Spinal cord (tissue), 10 donors: ENCODE measurements at places on chromosomes 6 and 20. TPM values are rescaled to one million over a fixed set of nuclear protein-coding genes. Genes with fewer than 3 reads are reported as not detected.

The RFX6 gene
- total RNA-seq: not detected

The RXRB gene
- total RNA-seq: 19.2 TPM

The CFAP61 gene
- 4.0 TPM for total RNA-seq

The STX11 gene
- total RNA-seq: 0.94 TPM

The PHACTR1 gene
- 18.1 TPM for total RNA-seq

The ID4 gene
- 109 TPM for total RNA-seq

The SLC17A3 gene
- total RNA-seq: not detected

The FERMT1 gene
- 5.4 TPM for total RNA-seq

The BMP5 gene
- 11.1 TPM for total RNA-seq

The PLCB1 gene
- total RNA-seq: 98.3 TPM

The EFCAB8 gene
- total RNA-seq: 0.10 TPM

The CTNNBL1 gene
- 27.7 TPM for total RNA-seq

The HUS1B gene
- 0.99 TPM for total RNA-seq

The ANGPT4 gene
- 0.30 TPM for total RNA-seq

The ULBP2 gene
- total RNA-seq: 0.55 TPM

The TTK gene
- 14.0 TPM for total RNA-seq

The HLA-DQA1 gene
- 0.99 TPM for total RNA-seq

The PKHD1 gene
- 0.10 TPM for total RNA-seq

The OXT gene
- total RNA-seq: 0.33 TPM

The BTBD9 gene
- 38.6 TPM for total RNA-seq

The UBD gene
- 0.94 TPM for total RNA-seq

The DEFB127 gene
- not detected for total RNA-seq

The SYCP2L gene
- total RNA-seq: 5.9 TPM

The RNF114 gene
- total RNA-seq: 39.4 TPM

The SSTR4 gene
- total RNA-seq: 0.89 TPM

The NKX2-2 gene
- total RNA-seq: 3.0 TPM

The CYB5R4 gene
- total RNA-seq: 11.1 TPM

The MRAP2 gene
- 5.4 TPM for total RNA-seq

The RBL1 gene
- total RNA-seq: 15.4 TPM

The SALL4 gene
- 2.3 TPM for total RNA-seq

The BNIP5 gene
- under 0.01 TPM for total RNA-seq

The POPDC3 gene
- total RNA-seq: 1.8 TPM

The RBM38 gene
- 12.7 TPM for total RNA-seq

The DEFB132 gene
- total RNA-seq: not detected
